ENCODE measurements at places on chromosomes 16 and 17.

- no peak for DNase-seq
Observed at GRCh38 chr17:58960068-58960467, 146.6 kb downstream of the TRIM37 start.

DNA sequence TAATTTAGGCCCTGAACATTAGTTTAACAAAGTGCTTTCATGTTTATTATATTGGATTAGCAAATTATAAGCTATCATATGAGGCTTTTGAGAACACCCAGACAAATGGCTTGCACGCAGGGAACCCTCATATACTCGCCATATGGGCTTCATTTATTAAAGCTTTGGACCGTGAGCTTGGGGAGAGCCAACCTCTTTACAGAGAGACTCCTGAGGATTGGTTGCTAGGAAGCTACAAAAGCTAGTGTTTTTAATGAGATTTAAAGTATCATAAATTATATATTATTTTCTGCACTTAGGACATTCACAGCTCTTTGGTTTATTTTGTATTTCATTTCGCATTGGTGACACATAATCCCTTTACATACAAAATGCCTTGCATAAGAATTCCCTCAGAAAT, 193.8 kb upstream of the TOX3 start:
- DNase-seq = no peak

- no peak for DNase-seq
Observed at GRCh38 chr17:45946841-45947256, 52.2 kb upstream of the STH start.

DNA sequence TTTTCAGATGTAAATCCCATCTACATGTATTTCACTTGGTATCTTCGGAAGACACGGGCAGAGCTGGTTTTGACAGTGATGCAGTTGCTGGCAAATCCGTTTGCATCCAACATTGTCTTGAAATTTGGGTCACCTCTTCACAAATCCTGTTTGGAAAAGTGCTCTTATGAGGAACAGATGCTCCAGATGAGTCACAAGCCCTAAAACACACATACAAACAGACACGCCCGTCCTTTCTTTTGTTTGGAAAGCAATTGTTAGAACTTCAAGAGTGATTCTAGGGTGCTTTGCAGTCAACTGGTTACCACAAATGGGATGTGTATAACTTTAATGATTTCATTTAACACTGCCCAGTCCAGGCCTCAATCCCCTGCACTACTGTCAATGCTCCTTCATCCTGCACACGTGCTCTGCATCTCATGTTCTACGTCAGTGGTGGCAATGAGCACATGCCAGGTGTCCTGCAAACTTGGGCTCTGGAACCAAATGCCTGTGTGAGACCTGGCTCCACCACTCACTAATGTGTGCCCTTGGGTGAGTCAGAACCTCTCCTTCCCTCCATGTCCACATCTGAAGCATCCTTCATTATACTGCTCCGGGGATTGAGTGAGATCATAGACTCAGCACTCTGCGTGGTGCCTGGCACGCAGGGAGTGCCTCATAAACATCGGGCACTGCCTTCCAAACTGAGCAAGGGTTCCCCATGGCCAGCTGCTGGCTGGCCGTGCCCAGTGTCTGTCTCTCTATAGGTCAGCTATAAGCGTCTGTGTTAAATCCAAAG, 19.3 kb upstream of the FOXF1 start:
- DNase-seq = no peak

DNA sequence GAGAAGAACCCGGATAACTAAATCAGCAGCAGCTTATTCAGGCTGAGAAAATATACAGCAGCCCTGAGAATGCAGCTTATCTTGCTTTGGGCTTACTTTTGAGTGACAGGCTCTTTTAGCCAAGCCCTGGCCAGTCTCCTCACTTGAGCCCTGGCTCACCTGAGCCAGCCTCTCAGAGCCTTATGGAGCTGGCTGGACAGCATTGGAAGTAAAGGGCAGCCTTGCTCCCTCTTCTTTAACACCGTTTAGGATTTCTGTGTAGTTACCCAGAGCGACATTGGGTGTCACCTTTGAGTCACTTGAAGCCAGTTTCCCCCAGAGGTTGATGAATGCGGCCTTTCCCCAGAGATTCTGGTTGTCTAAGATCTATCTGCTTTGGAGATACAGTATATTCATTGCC, 7.7 kb upstream of the NPIPB2 start:
- no peak for DNase-seq

DNA sequence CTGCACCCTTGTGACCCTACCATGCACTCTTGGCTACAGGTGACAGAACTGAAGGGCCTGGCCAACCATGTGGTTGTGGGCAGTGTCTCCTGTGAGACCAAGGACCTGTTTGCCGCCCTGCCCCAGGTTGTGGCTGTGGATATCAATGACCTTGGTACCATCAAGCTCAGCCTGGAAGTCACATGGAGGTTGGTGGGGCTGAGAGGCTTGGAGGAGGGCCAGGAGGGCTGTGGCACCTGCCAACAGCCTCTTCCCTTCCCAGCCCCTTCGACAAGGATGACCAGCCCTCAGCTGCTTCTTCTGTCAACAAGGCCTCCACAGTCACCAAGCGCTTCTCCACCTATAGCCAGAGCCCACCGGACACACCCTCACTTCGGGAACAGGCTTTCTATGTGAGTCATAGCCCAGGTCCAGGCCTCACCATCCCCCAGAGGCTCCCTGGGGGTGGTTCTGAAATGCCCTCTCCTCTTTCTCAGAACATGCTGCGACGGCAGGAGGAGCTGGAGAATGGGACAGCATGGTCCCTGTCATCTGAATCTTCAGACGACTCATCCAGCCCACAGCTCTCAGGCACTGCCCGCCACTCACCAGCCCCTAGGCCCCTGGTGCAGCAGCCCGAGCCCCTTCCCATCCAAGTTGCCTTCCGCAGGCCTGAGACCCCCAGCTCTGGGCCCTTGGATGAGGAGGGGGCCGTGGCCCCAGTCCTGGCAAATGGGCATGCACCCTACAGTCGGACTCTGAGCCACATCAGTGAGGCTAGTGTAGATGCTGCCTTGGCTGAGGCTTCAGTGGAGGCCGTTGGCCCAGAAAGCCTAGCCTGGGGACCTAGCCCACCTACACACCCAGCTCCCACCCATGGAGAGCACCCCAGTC, 13.0 kb downstream of the RIPOR1 start:
- DNase-seq = no peak

DNA sequence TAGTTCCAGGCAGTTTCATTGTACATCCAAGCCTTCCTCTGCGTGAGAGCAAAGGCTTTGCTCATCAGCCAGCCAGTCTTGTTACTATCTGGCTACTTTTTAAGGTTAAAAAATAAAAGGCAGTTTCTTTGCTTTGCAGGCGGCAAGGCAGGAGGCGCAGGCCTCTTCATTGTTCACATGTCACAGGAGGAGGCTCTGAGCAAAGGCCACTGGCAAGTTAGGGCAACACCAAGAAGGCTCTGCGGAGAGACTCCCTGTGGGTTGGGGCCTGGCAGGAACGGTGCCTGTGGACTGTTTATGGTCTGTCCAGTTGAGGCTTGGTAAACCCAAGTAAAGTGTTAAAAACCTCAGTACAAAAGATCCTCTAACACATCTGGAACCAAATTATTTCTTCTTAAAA, 3.9 kb upstream of the NT5C start:
- DNase-seq = no peak

- DNase-seq = no peak
Observed at GRCh38 chr17:29927546-29927945, 2.5 kb downstream of the SSH2 start.

DNA sequence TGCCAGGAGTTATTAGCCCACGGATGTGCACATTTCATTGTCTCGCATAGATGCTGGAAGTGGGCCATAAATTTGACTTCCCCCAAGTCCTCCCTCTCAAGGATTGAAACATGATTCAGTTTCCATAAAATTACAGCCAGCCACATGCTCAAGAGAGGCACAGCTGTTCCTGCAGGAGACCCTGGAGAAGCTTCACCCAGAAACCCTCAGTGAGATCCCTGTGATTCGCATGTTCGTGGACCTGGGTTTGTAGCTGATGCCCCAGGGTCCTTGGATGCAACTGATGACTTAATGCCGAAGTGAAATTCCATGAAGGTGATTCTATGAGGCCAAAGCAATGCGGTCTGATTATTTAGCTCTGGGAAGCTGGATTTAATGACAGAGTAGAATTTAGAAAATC, 24.7 kb upstream of the AQP8 start:
- DNase-seq = no peak
